Activated T-cell treated with anti-CD3 and anti-CD28 coated beads for 1 hour (primary cell): ENCODE measurements at places on chromosomes 6 and 20.
A peak's percentile ranks its signal among the peaks of the same experiment; 100 is the strongest.

GRCh38 chr20:44495802-44496481 is 20.3 kb downstream of the TTPAL start:
- no peak for DNase-seq

DNA sequence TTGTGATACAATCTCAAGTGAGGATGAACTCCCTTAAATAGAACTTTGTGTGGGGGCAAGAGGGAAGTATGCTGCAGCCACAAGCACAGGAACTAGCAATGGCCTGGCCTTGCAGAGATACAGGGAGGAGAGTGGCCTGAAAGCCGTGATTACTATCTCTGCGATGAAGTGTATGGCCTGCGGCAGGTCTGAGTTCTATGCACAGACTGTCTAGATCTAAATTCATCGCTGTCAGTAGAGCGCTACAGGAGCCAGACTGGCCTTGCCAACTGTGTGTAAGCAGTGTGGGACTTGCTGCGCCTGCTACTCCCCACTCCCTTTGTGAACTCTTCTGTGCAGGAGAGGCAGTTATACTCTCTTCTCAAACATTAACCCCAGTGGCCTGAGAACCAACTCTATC is 997.0 kb downstream of the GRIK2 start:
- DNase-seq: no peak

GRCh38 chr20:51354191-51354768 is 188.2 kb downstream of the NFATC2 start:
- DNase-seq: no peak

DNA sequence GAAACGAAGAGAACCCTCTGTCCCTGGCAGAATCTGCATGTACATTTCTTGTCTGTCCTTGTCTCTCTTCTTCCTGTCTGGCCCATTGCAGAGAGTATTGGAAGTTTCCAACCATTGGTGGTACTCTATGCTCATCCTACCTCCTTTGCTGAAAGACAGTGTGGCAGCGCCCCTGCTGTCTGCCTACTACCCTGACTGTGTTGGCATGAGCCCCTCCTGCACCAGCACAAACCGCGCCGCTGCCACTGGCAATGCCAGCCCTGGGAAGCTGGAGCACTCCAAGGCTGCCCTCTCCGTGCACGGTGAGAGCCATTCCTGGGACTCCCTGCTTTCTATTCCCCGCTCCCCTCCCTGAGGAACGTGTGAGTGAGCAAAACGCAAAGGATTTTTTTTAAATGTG is 32.5 kb downstream of the KDM1B start:
- no peak for DNase-seq

DNA sequence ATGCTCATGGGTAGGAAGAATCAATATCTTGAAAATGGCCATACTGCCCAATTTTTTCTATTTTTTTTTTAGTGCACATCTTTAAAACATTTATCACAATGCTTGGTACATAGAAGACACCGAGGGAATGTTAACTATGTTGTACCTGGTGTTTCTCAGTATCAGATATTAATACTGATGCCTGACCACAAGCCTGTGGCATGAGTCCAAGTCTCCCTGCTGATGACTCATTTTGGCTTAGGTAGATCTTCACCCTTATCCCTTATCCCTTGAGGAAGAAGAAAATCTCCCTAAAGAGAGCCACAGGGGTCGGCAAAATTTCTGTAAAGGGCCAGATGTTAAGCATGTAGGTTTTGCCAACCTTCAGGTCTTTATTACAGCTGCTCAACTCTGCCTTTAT is 14.5 kb downstream of the CD109 start:
- DNase-seq: no peak

DNA sequence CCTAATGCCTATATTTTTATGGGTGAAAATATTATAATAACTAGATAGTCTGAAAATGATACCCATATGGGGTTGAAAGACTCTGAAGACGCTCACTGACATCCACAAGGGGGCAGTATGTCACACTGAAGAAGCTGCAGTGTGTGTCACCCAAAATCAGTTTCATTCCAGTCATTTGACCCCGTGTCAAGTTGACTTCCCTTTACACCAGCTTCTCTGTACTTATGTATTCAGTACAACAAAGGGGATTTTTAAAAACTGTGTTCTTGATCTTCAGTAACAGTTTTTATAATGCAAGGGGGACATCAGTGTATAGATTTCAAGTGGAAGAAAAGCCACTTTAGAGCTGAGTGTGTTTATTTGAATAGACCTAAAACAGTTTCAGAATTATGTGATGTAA is 19.3 kb downstream of the FAXC start:
- peak; percentile 33 for DNase-seq

DNA sequence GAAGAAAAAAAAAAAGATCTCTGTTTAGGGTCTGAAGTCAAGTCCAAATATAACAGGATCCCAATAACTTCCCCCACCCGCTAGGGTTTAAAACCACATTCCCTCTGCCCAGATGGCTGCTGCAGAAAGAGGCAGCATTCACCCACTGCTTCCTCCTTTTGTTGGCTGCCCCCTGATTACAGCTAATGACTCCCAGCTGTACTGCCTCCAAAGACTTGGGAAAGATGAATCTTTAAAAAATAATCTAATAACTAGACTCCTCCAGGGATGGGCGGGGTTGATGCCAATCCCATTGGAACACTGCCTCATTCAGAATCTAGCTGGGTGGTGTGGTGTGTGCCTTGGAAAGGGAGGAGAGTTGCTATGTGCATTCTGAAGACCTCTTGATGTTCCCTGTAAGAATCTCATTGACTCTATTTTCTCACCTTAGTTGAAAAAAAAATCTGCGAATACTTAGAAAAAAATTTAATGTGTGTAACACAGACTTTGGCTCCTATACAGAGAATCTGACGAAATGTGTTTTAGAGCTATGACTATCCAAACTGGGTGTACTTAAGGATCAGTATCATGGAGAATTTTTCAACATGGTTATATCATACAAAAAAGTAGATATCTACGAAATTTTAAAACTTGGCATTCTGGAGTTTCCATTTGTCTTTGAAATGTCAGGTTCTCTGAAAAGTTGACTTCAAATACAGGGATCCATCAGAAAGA is 174.0 kb downstream of the RNF144B start:
- no peak for DNase-seq

- DNase-seq: no peak
Measured at GRCh38 chr20:43442282-43442880, 15.3 kb upstream of the SRSF6 start.

GRCh38 chr6:156510242-156510641 is 266.9 kb upstream of the ARID1B start:
- no peak for DNase-seq

DNA sequence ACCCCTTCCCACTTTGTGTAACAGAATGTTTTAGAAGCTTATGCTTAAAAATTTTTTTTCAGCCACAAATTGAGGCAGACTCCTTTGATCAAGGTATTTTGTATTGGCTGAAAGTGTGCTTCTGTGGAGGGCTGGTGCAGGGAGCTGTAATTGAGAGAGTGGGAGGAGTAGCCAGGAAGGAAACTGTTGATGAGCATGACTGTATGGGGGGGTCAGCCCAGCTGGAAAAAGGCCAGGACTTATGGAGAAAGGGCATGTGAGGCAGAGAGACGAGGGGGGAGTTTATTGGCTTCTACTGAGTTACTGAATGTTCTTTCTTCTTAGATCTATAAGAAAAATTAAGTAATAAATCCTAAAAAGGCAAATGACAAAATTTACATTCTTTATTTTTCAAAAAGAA is 13.4 kb downstream of the RFPL4B start:
- DNase-seq: no peak

- no peak for DNase-seq
Measured at GRCh38 chr20:47466213-47466612, 35.5 kb upstream of the NCOA3 start.

GRCh38 chr6:144662812-144663365 is 377.8 kb downstream of the UTRN start:
- no peak for DNase-seq

- no peak for DNase-seq
Measured at GRCh38 chr20:17624551-17625245, 54.8 kb downstream of the DSTN start.

GRCh38 chr6:110687326-110687725 is 127.9 kb downstream of the CDK19 start:
- no peak for DNase-seq

GRCh38 chr6:165732696-165733488 is 69.9 kb upstream of the PDE10A start:
- DNase-seq: no peak
